A549 treated with GW870086 at 1 μM for 4 hours (cell line): ENCODE measurements at places on chromosomes 1 and 21. TPM values are rescaled to one million over a fixed set of nuclear protein-coding genes. Genes with fewer than 3 reads are reported as not detected.

Gene CELA2B
- total RNA-seq: 0.22 TPM in 1 of 5 replicates, not detected in the others

Gene SPRR2A
- total RNA-seq: not detected in 5 replicates

Gene SMG5
- total RNA-seq: 40.9 to 46.9 TPM (median 43.9 TPM) in 5 replicates

Gene UBE2U
- not detected in 5 replicates for total RNA-seq

Gene LRRC42
- total RNA-seq: 27.6 to 28.8 TPM (median 28.4 TPM) in 5 replicates

Gene NTNG1
- total RNA-seq: not detected in 5 replicates

Gene ARHGAP29
- total RNA-seq: 11.0 to 16.5 TPM (median 15.2 TPM) in 5 replicates

Gene GJA8
- not detected in 5 replicates for total RNA-seq

Gene KLHDC7A
- total RNA-seq: 1.1 to 1.9 TPM (median 1.3 TPM) in 5 replicates

Gene GUCA2B
- not detected in 5 replicates for total RNA-seq

Gene EDARADD
- total RNA-seq: 3.2 to 3.6 TPM (median 3.4 TPM) in 5 replicates

Gene GRIK1
- total RNA-seq: not detected in 5 replicates

Gene ADAMTS5
- not detected in 5 replicates for total RNA-seq

Gene HAO2
- not detected in 5 replicates for total RNA-seq

Gene MTR
- total RNA-seq: 4.7 to 7.6 TPM (median 6.5 TPM) in 5 replicates

Gene EFCAB14
- 20.8 to 29.6 TPM (median 28.4 TPM) in 5 replicates for total RNA-seq

Gene PADI2
- 0.87 to 1.5 TPM (median 1.00 TPM) in 5 replicates for total RNA-seq

Gene TEDDM1
- not detected in 5 replicates for total RNA-seq

Gene BRDT
- not detected in 5 replicates for total RNA-seq

Gene HTR6
- total RNA-seq: 0.07 to 0.14 TPM (median 0.14 TPM) in 5 replicates

Gene LCE2C
- not detected in 5 replicates for total RNA-seq

Gene BEND5
- total RNA-seq: not detected in 5 replicates
